Adipocyte (in vitro differentiated cells): ENCODE measurements at places on chromosomes 12 and 14.

DNA sequence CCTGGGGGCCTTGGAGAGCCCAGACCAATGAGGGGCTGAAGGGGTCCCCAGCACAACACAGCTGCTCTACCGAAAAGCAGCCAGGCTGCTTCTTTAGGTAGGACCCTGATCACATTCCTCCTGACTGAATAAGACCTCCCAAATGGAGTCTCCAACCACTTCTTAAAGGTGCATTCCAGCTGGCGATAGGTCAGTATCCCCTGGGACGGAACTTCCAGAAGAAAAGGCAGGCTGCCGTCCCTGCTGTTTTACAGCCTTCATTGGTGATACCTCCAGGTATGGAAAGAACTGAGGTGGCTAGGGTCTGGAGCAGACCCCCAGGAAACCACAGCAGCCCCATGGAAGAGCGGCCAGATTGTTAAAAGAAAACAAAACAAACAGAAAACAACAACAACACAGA, 340.6 kb downstream of the BTG1 start:
- DNase-seq, result no peak

- DNase-seq, result no peak
Observed at GRCh38 chr12:91910871-91911388, 234.7 kb downstream of the BTG1 start.

DNA sequence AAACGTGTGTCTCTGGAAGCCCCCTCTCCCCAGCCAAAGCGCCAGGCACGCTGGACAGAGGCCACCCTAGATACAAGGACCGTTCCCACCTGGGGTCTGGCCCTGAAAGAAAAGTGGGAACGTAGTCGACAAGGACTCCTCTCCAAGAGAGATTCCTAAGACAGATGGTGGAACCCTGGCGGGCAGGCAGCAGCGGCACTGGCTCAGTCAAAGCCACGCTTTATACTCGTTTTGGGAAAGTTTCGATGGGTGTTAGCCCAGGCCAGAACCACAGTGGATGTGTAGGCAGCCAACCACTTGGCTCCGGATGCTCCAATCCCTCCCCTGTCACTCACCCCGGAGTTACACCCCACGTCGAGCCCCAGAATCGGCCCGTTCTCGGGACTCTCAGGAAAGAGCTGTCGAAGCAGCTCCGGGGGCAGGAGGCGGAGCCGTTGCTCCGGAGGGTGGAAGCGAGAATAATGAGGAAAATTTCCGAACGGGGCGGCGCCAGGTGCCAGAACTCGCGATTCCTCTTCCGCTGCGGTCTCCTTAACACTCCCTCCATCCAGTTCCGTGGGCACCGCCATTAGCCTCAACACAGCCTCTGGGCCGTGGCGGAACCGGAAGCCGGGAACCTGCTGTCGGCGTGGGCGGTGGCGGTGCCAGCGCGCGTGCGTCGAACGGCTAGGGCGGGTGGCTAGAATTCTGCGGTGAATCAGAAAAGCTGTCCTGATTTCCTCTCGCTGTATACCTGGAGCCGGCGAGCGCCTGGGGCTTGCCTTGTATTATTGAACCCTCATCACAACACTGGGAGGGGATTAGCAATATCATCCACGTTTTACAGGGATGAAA, at the start of gene BCDIN3D:
Gene BCDIN3D (minus strand): TSS at position 588 of the 834 bp plus-strand sequence. CDS start 19 bp downstream, at position 569.
- DNase-seq, result peak; percentile 97

DNA sequence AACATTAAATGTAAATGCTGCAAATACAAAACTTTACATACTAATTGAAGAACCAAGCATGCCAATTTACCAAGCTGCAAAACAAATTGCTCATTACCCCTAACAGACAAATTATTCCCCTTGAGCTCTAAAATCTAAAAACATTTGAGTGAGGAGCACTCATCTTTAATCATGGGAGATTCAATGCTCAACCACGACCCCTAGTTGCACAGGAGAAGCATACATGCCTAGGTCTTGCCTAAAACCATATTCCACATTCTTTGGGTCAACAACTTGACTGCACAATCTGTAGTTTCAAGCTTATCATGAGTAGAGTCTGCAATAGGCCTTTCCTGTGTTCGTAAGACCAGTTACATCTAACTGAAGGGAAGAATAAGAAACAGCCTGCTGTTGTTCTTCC, 69.7 kb downstream of the MGAT4C start:
- DNase-seq, result no peak

GRCh38 chr12:94175763-94176668, 27.6 kb downstream of the PLXNC1 start:
- DNase-seq, result peak; percentile 29
